ENCODE measurements at places on chromosomes 12 and 14. TPM values are rescaled to one million over a fixed set of nuclear protein-coding genes. Genes with fewer than 3 reads are reported as not detected.

- DNase-seq = no peak
These were observed 146.3 kb upstream of the GZMB start for GRCh38 chr14:24780281-24780680.

- DNase-seq = no peak
These were observed 35.7 kb upstream of the BEGAIN start for GRCh38 chr14:100622708-100623485.

DNA sequence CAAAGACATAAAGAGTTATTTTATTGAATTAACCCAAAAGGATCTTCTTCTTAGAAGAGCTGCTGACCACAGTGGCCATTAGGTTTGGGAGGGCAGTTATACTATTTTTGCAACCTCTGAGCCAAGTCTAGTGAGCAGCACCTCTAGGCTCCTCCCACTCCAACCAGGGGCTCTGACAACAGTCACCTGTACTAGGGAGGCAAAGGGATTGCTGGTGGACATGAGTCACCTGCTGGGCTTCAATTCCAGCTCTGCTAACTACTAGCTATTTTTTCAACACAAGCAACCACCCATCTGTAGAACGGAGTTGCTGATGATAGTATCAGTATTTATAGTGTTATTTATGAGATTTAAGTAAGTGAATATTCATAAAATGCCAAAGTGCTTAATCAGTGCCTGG lies 166.0 kb downstream of the KLHL28 start:
- no peak for DNase-seq

DNA sequence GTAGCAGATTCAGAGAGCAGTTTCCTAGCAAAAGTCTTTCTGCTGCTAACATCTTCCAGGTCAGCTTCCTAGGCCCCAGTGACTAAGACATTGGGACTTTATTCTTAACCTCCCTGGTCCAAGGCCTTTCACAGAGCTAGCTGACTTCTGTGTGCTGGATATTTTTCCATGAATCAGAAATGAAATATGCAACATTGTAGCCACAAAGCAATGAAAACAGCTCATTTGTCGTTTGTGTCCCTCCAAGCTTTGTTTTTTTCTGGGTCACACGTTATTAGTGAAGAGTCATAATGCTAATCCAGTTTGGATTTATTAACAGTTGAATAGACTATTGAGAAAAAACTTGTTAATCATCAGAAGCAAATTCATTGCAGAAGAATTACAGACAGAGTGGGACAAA lies 82.4 kb downstream of the ARF6 start:
- DNase-seq = no peak

DNA sequence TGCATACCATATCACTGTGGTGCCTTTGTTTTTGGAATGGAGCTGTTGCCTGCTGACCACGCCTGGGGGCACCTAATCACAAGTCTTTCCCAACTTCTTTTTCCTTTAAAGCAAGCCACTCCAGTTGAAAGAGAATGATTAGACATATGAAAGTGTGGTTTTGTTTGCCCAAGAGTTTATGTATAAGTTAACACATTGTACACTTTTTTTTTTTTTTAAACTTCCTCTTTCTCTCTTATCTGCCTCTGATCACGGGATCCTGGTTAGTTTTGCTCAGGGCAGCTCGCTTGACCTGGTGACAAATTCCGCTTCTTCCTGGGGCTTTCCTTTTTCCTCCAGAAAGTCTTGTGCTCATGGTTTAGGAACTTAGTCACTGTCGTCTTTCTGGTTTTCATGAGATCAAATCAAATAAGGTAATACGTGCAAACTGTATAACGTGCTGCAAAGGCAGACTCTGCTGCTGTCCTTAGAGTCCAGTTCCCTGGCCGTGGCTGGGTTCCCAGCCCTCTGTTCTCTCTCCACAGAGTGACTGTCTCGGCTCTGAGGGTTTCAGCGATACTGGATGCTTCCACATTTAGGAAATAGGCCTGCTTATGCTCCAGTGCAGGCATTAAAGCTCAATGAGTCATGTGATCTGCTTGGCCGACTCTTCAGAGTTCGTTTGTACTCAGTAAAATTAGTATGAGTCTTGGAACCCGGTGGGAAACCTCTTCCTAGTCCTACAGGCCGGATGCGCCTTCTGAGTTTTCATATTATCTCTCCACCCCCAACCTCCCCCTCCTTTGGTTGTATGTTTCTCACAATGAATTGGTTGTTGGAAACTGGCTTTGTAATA lies 15.2 kb downstream of the RASSF3 start:
- no peak for DNase-seq

RTN1 gene
- 9.9 TPM for total RNA-seq

All from upper lobe of left lung (tissue), 6 donors.